ENCODE measurements at places on chromosomes 4 and X. TPM values are rescaled to one million over a fixed set of nuclear protein-coding genes. Genes with fewer than 3 reads are reported as not detected.

GRCh38 chr4:77922158-77923094, 59.8 kb downstream of the MRPL1 start:
- H3K4me3 ChIP-seq, result no peak overlapping the region
- H3K27me3 ChIP-seq, result no peaks in the 10 kb centered on the region
- DNase-seq, result no peak
- no peaks in the 10 kb centered on the region for H3K4me1 ChIP-seq
- no peak overlapping the region for H3K27ac ChIP-seq

The RENBP gene
- 50.7 TPM for total RNA-seq

DNA sequence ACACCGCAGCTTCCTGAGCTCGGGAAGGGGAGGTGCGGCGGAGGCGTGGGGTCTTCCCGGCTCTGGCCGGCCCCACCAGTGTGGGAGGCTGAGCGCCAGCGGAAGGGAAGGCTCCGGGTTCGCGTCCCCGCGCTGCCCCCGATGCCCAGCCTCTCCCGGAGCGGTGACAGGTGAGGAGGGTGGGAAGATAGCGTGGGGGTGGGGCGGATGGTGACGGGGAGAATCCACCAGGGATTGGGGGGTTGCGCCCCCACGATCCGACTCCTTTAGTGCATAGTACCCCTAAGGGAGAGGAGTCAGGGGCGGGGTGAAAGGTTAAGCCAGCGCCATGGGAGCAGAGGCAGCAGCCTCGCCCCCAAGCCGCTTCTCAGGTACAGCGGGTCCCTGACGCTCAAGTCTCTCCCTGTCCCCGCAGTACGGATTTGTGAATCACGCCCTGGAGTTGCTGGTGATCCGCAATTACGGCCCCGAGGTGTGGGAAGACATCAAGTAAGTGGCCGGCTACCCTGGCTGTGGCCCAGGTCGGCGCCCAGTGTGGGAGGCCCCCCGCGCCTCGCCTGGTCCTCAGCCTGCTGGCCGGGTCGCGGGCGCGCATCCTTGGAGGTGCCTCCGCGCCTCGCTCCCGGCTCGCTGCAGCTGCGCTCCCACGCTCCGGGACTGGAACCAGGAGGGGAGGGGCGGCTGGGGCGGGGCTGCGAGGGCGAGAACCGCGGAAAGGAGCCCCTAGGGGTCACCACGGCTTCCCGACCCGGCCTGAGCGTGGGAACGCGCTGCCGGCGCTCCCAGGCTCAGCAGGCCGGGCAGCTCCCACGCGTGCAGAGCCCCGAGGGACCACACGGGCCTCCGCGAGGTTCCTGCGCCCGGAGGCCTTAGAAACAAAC, 791 bp downstream of the GUCY1B1 start:
- no peaks in the 10 kb centered on the region for H3K36me3 ChIP-seq
- H3K27me3 ChIP-seq, result no peaks in the 10 kb centered on the region
- H3K27ac ChIP-seq, result peak overlapping the region; percentile 91
- no peaks in the 10 kb centered on the region for H3K4me1 ChIP-seq
- no peak for DNase-seq

The F9 gene
- total RNA-seq, result not detected

Data from breast epithelium (tissue), 4 donors.